ENCODE measurements at places on chromosomes 3 and 15.

DNA sequence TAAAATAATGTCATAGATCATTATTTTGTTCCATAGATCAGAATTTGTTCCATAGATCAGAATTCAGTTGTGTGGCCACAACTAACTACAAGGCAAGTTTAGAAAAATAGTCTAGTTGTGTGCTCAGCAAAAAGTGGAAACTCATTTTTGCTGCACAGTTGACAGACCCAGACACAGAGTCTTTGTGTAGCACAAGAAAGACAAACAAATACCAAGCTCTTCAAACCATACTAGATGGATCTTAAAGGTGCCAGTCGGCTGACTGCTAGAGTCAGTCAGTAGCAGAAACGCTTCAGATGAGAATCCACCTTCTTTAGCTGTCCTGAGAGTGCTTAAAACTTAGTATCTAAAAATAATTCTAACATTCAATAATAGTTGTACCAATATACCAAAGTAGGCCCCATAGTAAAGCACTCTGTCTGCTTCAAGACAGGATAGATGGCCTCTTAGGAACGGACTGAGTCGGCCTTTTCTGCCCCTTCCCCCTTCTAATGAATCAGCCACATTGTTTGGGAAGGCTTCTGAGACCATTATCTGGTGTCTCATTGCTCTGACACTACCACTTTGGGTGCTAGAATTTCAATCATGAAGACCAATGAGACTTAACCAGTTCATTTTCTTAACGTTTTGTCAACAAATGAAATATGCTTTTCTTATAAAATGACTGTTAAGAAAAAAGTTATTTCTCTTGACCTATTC lies 27.7 kb upstream of the SLC4A7 start:
- DNase-seq: no peak

GRCh38 chr3:69419276-69419675 lies 33.4 kb upstream of the FRMD4B start:
- DNase-seq: no peak

GRCh38 chr3:32583708-32584107 lies 13.1 kb upstream of the DYNC1LI1 start:
- no peak for DNase-seq

DNA sequence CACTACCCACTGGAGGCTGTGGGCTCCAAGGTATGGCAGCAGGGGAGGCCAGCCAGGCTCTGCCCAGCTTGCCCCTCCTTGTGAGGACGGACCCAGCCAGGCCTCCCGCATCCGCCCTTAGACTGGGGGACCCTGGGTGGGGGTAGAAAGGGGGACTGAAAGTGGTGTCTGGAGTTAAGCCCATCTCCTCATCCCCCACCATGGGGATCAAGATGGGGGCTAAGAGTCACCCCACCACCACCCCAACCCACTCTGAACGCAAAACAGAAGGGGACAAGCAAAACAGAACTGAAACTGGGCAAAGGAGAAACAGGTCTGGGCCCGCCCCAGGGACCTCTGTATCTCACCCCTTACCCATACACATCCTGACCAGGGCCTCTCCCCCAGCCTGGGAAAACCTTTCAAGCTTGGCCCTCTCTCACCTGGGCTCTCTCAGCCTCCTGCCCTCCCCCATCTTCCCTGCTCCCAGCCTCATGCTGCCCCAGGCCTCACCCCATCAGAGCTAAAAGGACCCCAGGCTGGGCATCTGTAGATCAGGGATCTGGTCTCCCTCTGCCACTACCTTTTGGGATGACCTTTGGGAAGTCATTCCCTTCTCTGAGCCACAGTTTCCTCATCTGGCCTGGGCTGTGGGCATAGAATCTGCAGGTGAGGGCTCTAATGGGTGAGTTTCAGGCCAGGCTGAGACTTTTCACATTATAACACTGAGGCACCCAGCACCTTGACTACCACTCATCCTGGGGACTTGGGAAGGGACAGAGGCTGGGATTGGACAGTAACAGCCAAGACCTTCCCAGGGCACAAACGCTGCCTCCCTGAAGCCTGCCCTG lies 30.0 kb upstream of the CYP11A1 start:
- no peak for DNase-seq

DNA sequence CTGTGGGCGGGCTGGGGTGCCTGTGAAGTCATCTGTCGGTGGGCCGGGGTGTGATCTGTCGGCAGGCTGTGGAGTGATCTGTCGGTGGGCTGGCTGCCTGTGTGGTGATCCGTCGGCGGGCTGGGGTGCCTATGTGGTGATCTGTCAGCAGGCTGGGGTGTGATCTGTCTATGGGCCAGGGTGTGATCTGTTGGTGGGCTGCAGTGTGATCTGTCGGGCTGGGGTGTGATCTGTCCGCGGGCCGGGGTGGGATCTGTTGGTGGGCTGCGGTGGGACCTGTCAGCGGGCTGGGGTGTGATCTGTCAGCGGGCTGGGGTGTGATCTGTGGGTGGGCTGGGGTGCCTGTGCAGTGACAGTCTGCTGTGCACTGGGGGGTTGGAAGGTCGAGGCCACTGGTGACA lies 204.5 kb downstream of the XXYLT1 start:
- no peak for DNase-seq

DNA sequence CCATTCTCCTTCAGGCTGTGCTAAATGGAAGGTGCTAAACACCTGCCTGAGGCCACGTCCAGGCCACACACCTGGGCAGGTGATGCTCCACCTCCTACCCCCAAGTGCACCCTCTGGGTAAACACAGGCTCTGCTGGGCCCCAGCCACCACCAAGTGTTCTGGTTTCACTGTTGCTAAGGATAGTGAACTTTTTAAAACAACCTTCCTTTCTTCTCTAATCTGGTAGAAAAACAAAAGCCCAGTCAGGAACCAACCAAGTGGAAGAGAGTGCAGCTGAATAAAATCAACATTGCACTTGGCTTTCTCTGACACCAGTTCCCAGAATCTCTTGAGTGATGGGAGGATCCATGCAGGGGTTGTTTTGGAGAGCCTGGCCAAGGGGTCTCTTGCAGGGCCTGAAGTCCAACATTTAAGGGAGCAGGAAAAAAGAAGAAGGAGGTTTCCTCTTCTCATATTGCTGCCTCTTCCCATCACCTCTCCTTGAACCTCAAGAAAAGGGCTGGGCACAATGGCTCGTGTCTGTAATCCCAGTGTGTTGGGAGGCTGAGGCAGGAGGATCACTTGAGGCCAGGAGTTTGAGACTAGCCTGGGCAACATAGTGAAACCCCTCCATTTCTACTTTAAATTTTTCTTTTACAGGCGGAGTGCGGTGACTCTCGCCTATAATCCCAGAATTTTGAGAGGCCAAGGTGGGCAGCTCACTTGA lies 26.2 kb upstream of the ATP13A3 start:
- DNase-seq: no peak

- DNase-seq: no peak
Measured at GRCh38 chr15:78810362-78811123, 721 bp downstream of the ADAMTS7 start.

- no peak for DNase-seq
Measured at GRCh38 chr3:83460052-83460451, 1498.7 kb upstream of the CADM2 start.

DNA sequence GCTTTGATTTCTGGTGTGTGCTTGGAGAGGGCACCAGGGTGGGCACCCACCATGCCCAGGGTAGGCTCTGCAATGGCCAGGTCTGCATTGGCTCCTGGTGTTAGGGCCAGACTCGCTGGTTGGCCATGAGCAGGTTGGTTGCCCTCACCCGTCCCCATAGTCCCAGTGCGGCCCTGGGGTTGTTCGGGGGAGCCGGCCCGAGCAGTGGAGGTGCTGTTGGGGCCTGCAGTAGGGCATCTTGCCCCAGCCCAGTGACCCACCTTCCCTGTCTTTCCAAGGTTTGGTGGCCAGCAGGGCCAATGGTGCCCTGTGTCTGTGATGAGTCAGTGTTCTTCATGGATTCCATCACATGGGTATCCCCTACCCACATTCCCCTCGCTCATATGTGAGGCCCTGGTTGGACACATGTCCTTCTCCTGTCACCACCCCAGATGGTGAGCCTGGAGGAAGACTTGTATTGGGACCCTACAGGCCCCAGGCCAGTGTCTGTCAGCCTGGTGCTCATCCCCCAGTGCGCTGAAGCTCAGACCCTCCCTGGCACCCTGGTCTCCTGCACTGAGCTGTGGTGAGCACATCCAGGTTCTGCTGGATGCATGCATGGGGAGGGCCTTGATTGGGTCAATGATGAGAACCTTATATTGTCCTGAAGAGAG lies 190.1 kb downstream of the UBE3A start:
- no peak for DNase-seq

- DNase-seq: no peak
Measured at GRCh38 chr3:38001456-38002081, 11.0 kb downstream of the VILL start.

DNA sequence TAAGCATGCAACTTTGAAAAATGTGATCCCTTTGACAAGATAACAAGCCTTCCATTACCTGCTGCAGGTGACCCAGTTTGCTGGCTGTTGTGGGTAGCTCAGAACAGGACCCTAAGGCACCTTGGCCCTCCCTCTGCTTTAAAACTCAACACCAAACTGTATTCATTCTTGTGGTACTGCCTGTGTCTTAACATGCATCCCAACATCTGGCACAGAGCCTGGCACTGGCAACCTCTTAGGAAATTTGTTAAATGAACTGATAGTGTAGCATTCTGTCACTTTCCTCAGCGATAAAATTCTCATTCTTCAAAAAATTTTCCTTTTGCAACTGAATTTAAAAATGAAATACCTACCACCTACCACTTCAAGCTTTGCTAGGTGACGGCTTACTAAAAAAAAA lies 287.3 kb upstream of the ADAMTS9 start:
- DNase-seq: no peak

DNA sequence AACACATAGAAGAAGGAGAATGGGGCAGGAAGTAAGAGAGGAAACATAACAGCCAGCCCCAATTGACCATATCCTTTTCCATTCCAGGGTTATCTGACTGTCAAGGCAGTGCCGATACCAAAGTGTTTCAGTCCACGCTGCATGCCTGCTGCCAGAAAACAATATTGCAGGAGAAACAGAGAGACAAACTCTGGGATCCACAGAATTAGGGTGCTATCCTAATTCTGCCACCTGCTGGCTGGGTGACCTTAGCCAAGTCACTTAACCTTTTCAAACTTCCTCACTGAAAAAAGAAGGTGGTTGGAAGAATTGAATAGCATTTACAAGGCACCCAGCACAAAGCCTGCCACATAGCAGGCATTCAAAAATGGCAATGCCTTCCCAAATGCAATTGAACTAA lies 32.0 kb downstream of the GLB1 start:
- DNase-seq: no peak

- DNase-seq: no peak
Measured at GRCh38 chr15:42604894-42605744, 29.7 kb downstream of the STARD9 start.

DNA sequence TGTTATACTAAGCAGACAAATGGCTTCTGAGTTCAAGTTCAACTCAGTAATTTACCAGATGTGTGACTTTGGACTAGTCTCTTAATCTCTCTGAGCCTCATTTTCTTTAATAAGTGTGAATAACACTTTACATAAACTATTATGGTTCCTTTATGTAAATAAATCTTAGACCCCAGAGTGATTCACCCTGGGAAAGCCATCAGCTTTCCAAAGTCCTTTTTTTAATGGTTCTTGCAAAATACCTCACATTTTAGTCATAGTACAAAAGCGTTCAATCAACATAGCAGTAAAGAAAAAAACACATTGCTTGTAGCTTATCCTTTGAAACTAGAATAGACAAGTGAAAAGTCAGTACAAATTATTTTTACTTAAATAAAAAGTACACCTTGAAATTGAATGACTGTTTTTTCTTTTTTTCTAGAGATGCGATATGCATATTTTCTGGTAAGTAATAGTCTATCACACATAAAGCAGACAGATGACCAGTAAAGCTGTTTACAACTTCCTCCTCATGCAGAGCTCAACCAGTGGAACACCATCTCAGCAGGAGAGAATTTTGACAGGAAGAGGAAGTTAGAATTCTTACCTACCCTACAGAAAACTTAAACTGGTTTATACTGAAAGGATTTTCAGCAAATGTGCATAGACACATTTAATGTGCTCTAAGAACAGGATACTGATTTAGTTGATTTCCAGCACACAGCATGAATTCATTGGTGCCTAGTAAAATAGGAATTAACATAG lies 123.0 kb upstream of the AGBL1 start:
- DNase-seq: no peak

GRCh38 chr3:176785171-176785570 lies 412.1 kb downstream of the TBL1XR1 start:
- no peak for DNase-seq

GRCh38 chr3:80677796-80678195 lies 910.0 kb upstream of the ROBO1 start:
- no peak for DNase-seq

DNA sequence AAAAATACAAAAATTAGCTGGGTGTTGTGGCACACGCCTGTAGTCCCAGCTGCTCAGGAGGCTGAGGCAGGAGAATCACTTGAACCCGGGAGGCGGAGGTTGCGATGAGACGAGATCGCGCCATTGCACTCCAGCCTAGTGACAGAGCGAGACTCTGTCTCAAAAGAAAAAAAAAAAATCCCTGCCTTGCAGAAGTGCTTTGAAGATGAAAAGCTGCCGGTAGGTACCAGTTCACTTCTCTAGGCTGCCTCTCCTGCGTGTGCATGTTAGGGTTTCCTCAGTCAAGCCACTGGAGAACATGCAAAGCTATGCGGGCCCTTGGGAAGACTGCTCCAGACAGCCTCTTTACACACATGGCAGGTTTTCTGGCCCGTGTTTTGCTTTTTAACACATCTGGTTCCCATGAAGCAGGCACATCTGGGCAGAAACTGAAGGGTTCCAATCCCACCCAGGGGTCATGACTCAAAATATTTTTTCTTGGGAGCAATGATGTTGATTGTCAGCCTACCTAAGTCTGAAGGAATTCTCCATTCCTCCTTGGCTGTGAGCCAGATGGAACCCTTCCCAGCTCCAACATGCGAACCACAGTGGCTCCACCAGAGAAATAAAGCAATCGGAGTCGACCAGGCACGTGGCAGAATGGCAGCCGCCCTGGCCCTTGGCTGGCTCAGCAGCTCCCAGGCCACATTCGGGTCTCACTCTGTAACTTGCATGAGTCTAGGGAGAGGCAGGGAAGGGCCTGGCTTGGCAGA lies 29.6 kb downstream of the MGLL start:
- peak; percentile 98 for DNase-seq

DNA sequence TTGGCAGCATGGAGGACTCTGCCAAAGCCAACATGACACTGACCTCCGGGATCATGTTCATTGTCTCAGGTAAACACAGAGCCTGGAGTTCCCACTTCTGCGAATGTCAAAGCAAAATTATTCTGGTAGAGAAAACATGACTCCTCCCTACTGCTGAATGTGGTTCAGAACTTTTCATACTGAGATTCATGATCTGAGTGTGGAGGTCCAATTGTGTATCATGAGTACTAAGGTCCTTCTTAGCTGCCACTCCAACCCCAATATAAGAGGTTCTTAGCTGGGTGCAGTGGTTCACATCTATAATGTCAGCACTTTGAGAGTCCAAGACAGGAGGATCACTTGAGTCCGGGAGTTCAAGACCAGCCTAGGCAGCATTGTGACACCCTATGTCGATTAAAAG lies 13.8 kb downstream of the CLDN18 start:
- DNase-seq: no peak

GRCh38 chr3:133767607-133768006 lies 21.4 kb downstream of the TF start:
- DNase-seq: no peak

GRCh38 chr15:56244811-56245576 lies 1.3 kb upstream of the RFX7 start:
- no peak for DNase-seq

Data from fibroblast of the conjunctiva (primary cell).